ENCODE measurements at places on chromosomes 2 and 18. TPM values are rescaled to one million over a fixed set of nuclear protein-coding genes. Genes with fewer than 3 reads are reported as not detected.

DNA sequence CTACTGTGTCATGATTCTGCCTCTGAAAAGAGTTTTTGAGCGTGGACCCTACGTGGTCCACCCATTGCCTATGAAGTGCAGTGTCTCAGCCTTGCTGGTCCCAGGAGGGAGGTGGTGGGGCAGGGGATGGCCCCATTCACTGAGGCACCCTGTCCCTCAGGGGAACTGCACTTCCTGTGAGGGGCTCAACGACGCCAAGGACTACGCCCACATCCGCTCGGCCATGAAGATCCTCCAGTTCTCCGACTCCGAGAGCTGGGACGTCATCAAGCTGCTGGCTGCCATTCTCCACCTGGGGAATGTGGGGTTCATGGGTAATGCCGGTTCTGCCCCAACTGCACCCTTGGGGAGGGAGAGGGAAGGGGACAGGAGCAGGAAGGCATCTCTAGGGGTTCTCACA is 42.5 kb downstream of the MYO7B start:
- no peaks in the 10 kb centered on the region for H3K4me1 ChIP-seq
- H3K4me3 ChIP-seq, result no peak overlapping the region
- no peaks in the 10 kb centered on the region for H3K27me3 ChIP-seq
- H3K36me3 ChIP-seq, result no peaks in the 10 kb centered on the region

- H3K36me3 ChIP-seq, result no peaks in the 10 kb centered on the region
- peaks cover 12% of the 10 kb centered on the region for H3K4me1 ChIP-seq
- H3K4me3 ChIP-seq, result no peak overlapping the region
- DNase-seq, result no peak
- H3K27ac ChIP-seq, result no peak overlapping the region
Observed at GRCh38 chr2:222673883-222674282, 2.4 kb downstream of the MOGAT1 start.

DNA sequence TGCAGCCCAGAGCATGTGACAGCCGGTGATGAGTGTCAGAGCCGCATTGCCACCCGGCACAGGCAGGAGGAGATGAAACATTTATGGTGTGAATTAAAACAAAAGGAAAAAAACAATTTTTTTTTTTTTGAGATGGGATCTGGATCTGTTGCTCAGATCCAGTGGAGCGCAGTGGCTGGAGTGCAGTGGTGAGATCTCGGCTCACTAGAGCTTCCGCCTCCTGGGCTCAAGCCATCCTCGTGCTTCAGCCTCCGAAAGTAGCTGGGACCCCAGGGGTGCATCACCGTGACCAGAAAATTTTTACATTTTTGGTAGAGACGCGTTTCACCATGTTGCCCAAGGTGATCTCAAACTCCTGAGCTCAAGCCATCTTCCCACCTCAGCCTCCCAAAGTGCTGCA is 182.1 kb upstream of the SALL3 start:
- H3K27me3 ChIP-seq, result no peaks in the 10 kb centered on the region
- no peaks in the 10 kb centered on the region for H3K36me3 ChIP-seq
- no peak for DNase-seq
- no peaks in the 10 kb centered on the region for H3K4me1 ChIP-seq

- DNase-seq, result no peak
- H3K36me3 ChIP-seq, result no peaks in the 10 kb centered on the region
- no peak overlapping the region for H3K4me3 ChIP-seq
- H3K4me1 ChIP-seq, result no peaks in the 10 kb centered on the region
- no peaks in the 10 kb centered on the region for H3K27me3 ChIP-seq
Observed at GRCh38 chr18:13521418-13521817, 204.9 kb downstream of the FAM210A start.

DNA sequence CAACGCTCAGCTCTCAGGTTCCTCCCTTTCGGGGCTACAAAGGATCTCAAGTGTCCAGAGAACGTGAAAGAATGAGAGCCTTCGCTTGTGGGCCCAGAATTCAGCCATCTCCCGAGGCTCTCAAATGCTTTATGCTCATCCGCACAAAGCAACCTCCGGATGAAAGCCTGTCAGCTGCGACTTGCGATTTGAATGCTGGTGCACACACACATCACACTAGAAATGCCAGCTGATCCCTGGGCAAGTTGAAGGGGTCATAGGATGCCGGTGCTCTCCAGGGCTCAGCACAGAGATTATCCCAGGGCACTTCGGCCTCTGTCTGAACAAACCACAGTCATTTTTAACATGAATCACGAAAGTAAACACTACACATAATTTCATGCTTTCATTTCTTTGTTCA is 141.8 kb upstream of the MYT1L start:
- no peak overlapping the region for H3K27ac ChIP-seq
- H3K4me1 ChIP-seq, result no peaks in the 10 kb centered on the region
- peaks cover 6% of the 10 kb centered on the region for H3K27me3 ChIP-seq
- DNase-seq, result no peak
- no peak overlapping the region for H3K4me3 ChIP-seq

Gene SCN1A
- total RNA-seq, result not detected

Gene GRP
- not detected for total RNA-seq

- H3K36me3 ChIP-seq, result no peaks in the 10 kb centered on the region
- no peak overlapping the region for H3K27ac ChIP-seq
- H3K4me3 ChIP-seq, result no peak overlapping the region
- no peaks in the 10 kb centered on the region for H3K27me3 ChIP-seq
- no peak for DNase-seq
Observed at GRCh38 chr2:762646-763045, 85.4 kb upstream of the TMEM18 start.

Measured in liver (tissue), 10 donors.